GM23338 (cell line): ENCODE measurements at places on chromosomes 2 and 18. TPM values are rescaled to one million over a fixed set of nuclear protein-coding genes. Genes with fewer than 3 reads are reported as not detected.

The LPIN2 gene
- polyA plus RNA-seq: 9.0 and 10.1 TPM in 2 replicates

DNA sequence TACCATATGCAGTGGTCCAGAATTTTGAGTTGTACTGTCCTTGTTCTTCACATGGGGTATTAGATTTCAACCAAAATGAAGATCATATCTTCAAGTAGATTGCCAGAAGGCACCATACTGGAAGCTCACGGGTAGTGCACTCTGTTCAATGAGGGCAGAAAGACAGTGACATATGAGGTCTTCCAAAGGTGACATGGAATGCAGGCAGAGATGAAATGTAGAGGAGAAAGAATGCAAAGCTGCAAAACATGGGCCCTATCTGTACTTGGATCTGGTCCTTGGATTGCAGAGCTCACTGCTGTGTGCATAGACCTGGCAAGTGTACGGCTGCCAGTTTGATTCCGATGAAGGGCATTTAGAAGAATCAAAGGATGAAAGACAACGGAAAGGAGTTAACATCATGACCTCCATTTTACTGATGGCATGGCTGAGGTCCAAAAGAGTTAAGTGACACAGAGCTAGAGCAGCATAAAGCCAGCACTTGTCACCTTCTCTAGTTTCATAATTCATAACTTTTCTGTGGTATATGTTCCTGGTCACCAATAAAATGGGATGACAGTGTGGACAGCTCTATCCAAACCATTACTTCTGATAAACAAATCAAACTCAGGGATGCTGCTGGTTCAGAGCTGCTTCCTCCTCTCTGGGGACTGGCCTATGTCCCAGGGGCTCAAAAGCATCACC, 64.7 kb downstream of the BCL2 start:
- DNase-seq: no peak

DNA sequence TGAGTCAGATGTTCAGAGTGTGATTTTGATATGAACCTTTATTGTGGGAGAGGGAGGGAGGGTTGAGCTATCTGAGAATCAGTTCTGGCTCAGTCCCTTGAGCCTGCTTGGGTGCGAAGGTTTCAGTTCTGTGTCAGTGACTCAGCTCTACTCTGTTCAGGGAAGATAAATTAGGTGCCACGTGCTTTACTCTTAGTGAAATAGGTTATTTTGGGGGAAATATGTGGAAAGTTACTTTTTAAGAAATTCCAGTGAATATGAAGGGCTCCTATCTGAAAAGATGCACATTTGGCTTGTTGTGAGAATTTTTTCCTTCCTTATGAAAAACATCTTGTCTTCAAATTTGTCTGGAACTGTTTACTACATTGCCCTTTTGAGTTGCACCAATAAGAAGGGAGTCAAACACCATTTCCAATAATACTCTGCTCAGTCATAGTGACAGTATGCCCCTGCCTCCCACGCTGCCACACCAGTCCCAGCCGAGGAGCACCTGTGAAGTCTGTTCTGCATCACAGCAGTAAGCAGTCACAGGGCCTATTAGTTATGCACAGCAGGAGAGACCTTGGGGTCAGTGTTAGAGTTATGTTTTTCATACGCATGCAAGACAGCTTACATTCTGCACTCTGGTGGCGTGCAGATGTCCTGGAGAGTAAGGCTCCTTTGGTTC, 32.8 kb upstream of the DNAH7 start:
- DNase-seq: no peak

DNA sequence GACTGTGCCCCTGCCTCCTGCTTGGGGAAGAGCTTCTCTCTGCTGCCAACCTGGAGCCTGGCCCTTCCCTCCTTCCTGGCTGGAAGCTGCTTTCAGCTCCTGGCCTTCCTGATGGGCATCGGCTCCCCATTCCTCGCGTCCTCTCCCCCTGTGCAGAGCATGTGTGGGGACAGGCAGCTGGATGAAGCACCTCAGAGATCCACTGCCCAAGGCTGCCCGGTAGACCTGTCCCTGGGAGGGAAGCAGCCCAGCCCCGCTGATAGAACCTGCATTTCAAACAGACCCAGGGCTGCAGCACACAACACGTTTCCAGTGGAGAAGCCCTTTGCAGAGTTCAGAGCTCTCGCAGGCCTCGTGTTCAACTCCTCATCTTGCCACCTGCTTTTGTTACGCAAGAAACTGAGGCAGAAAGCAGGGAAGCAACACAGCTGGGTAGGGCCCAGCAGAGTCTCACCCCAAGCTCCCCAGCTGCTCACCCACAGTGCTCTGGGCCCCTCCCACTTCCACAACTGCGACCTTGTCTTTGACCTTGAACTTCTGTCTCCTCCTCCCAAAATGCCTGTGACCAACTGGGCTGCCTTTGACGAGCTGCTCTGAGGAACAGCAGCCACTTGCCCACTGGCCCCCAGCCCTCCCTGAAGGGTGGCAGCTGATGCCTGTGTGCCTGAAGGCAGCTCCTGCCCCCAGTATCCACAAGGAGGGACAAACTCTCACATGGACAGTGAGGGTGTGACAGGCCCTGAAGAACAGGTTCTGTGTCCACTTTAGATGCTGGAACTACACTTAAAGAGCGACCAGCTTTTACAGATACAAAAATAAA, 65.5 kb downstream of the PARD6G start:
- no peak for DNase-seq

- no peak for DNase-seq
These were observed 690.0 kb upstream of the PIK3C3 start for GRCh38 chr18:41265047-41265446.

The ANKAR gene
- polyA plus RNA-seq: 4.4 and 5.0 TPM in 2 replicates

The TNFRSF11A gene
- 3.8 and 5.6 TPM in 2 replicates for polyA plus RNA-seq

The OSR1 gene
- 0.23 TPM in 1 of 2 replicates, not detected in the other for polyA plus RNA-seq

GRCh38 chr18:74590671-74591070, 7.0 kb upstream of the ZNF407 start:
- no peak for DNase-seq

- no peak for DNase-seq
These were observed 34.9 kb downstream of the LTBP1 start for GRCh38 chr2:32981612-32982011.
